ENCODE measurements at places on chromosomes 11 and 22.

DNA sequence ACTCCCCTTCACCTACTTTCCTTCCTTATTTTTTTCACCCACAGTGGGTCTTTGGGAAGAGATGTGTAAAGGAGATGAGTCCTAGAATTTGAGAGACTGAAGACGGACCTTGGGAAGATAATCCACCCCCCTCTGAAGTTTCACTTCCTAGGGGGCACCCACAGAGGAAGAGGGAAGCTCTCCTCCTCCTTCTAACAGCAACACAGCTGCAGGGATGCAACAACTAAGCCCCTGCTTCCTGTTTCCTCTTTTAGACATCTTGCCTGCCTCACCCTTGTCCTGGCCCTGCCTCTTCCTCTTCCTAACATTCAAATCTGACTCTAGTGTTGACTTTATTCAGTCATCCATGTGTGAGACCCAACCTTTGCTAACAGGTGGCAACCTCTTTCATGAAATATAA lies 424.6 kb downstream of the BUD13 start:
- DNase-seq, result peak; percentile 68

GRCh38 chr11:81960443-81960842 lies 773.2 kb downstream of the FAM181B start:
- no peak for DNase-seq

DNA sequence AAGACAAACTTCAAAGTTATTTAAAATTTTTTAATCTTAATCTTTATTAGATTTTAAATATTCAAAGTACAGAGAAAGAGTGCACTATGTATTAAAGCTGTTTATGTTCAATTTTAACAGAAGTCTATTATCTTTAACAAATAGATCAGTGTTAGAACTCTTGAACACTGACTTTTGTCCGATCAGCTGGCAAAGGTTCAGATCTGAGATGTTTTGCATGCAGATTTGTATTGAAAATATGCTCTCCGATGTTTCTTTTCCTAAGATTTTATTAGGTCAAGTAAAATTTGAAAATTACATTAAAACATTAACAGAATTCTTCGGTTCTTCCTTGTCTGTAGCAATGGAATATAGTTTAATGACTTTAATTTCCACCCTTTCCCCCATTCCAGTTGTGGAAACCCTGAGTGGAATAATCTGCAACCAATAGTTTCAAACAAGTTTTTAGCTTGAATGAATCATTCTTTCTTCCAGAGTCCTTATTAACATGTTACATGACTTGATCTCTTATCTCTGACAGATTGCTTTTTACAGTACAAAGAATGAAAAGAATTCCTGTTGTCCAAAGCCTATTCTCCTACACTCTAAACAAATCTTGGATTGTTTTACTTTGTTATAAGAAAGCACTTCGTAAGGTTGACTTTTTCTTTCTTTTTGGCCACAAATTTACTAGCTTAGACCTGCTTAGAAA lies 11.4 kb upstream of the TCP11L1 start:
- no peak for DNase-seq

DNA sequence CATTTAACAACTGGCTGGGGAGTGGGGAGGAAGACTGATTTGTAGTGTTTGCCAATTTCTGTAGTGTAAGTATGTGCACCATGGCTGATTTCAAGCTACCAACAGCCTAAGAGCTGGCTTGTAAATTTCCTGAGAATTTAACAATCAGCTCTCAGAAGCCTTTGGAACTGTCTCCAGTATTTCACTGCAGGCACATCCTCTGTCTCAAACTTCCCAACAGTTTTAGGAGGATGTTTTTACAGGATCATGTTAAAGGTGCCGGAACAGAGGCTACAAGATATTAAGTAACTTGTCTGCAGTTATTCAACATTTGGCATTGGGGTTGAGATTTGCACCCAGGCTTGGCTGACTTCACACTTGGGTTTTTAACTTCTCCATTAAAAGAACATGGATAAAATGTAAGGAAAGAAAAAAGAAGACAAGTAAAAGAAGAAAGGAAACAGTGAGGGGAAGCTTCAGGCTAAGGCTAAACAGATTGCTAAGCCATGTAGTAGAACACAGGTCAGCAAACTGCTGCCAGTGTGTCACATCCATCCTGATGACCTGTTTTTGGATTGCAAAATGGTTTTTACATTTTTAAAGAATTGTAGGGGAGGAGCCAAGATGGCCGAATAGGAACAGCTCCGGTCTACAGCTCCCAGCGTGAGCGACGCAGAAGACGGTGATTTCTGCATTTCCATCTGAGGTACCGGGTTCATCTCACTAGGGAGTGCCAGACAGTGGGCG lies 204.8 kb upstream of the SESN3 start:
- DNase-seq, result no peak

- DNase-seq, result no peak
These were observed 1.6 kb downstream of the CPT1A start for GRCh38 chr11:68839911-68840641.

DNA sequence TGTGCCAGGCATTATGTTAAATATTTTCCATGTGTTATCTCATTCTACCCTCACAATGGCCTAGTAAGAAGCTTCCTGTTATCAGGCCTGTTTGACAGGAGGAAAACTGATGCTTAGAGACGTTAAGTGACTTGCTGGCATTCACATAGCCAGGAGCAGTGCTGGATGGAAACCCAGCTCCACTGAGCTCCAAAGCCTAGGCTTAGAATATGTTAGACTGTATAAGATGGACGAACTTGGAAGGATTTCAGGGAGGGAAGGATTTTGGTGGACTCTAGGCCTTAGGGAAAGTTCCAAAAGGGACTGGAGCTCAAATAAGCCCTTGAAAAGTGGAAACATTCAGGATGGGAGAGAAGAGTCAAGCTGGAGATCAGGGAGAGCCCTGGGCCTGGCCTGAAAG lies 2.1 kb downstream of the CD44 start:
- DNase-seq, result peak; percentile 42

DNA sequence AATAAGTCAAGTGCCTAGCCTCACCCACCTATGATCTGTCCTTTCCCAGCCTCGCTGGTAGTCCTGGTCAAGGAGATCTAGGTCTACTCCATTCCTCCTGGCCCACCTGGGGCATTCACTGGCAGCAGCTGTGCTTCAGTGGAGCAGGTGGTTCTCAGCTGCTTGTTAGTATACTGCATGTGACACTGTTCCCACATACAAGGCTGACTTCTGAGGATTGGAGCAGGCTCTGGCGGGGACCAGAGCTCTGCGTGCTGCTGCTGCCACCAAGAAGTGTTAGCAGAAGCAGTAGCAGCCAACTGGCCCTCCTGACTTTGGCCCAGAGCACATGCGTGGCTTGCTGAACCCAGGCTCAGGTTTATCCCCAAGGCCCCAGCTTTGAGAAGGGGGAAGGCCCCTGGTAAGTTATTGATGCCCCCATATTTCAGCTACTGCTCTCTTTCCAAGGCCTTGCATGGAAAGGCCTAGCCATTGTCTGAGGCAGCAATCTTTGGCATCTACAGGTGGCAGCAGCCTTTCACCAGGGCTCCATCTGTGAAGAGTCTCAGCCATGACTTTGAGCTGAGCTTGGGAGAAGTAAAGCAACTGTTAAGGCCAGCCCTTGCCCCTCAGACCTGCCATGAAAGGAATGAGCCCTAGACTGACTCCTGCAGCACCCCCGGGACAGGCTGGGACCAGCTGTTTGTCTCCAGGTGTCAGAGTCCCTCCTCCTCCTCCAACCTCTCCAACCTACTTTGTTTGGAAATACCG lies 26.5 kb downstream of the ARHGAP1 start:
- DNase-seq, result no peak

DNA sequence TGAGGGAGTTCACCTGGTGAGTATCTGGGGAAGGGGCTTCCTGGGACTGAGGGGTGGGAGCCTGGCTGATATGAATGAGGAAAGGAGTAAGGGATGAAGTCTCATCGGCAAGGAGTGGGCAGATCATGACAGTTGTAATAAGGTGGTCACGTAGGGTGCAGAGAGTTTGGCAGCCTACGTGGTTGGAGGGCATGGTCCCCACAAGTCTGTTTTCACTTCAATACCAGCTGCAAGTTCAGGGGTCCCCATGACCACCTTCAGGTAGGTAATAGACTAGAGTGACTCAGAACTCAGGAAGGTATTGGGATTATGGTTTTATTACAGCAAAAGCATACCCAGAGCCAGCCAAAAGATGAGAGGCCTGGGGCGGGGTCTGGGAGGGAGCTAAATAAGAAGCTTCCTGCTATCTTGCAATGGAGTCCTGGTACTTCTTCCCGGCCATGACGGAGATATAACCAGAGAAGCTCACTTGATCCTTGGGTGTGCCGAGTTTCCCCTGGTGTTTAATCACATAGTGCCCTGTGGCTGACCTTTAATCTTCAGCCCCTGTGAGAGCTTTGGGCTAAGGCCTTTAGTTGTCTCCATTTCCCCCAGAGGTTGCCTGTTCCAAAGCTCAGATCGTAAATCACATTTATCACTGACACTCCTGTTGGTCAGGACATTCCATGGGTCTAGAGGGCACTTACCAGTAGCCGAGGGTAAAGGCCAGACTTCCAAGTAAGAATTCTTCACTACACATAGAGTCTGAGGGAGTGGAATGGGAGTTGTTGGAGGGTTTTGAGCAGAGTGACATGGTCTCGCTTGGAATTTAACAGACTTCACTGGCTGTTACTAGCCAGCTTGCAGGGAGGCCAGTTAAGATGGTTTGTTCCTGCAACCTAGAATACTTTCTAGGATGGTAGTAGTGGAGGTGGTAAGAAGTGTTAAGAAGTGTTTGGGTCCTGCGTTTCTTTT lies 9.1 kb downstream of the SLC3A2 start:
- no peak for DNase-seq

GRCh38 chr22:41976070-41976901 lies 7.0 kb downstream of the SEPTIN3 start:
- DNase-seq, result peak; percentile 6

DNA sequence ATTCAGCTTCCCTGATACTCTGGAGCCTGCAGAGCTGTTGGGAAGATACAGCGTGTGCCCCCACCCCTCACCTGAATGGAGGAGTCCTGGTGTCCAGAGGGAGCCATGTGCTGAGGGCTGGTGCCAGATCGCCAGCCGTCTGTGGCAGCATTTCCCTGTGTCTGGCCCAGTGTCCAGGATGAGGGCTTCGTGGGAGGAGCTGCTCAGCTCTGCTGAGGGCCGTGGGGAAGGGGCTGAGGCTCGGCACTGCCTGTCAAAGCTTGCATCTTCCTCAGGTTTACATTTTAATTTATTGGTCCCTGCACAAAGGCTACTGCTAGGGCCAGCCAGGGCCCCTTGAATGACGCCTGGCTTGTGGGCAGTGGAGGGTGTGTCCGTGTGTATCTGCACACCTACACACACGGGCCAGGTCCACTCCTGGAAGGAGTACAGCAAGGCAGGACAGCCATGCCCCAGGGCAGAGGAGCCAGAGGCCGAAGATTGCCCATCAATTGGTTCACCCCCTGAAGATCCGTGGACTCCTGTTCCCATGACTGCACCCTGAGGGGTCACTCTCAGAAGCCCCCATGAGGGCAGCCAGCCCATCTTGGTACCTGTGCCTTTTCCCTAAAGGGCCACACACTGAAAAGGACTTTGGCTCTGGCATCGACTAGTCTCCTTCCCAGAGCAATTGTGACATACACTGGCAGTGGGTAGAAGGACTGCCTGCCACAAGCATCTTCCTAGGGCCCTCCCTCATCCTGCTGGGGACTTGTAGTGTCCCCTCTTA lies 107.7 kb upstream of the PARVA start:
- no peak for DNase-seq

Data from inflammatory macrophage treated with lipopolysaccharide for 4 hours (primary cell).